ENCODE measurements at places on chromosomes 13 and 19.
A peak's percentile ranks its signal among the peaks of the same experiment; 100 is the strongest.

GRCh38 chr13:61294467-61295191 is 121.0 kb downstream of the PCDH20 start:
- no peak for DNase-seq

DNA sequence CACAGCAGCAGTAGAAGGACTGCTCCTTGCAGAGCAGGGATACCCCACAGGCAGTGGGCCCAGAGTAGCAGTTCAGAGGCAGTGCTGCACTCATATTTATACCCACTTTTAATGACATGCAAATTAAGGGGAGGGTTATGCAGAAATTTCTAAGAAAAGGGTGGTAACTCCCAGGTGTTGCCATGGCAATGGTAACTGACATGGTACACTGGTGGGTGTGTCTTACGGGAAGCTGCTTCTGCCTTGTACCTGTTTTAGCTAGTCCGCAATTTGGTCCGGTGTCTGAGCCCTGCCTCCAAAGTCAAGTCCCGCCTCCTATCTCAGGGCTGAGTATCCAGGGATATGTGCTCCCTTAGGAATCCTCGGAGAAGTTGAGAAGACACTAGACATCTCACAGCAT is 79.2 kb upstream of the UQCRFS1 start:
- no peak for DNase-seq

DNA sequence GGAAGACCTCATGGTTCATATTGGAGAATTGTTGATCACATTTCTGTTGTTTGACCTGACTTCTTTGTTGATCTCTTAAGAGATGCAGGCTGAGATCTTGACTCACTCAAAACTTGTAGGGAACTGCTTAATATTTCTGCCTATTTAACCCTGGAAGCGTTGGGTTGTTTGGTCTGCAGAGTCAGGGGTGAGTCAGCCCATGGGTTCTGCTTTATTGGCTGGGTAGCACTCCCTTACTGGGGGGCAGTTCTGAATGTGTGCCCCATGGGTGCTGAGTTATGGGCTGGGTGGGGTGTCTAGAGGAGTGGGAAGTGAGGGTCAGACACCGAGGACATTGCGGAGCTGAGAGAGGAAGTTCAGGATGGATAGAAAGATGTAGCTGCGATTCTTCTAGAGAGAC is 87.9 kb downstream of the LRCH1 start:
- no peak for DNase-seq

- no peak for DNase-seq
These were observed 718.5 kb downstream of the UQCRFS1 start for GRCh38 chr19:28494461-28494860.

GRCh38 chr13:110511509-110512181 is 49.9 kb downstream of the RAB20 start:
- DNase-seq: no peak

GRCh38 chr19:3985643-3986259 is 488 bp upstream of the EEF2 start:
- DNase-seq: no peak

DNA sequence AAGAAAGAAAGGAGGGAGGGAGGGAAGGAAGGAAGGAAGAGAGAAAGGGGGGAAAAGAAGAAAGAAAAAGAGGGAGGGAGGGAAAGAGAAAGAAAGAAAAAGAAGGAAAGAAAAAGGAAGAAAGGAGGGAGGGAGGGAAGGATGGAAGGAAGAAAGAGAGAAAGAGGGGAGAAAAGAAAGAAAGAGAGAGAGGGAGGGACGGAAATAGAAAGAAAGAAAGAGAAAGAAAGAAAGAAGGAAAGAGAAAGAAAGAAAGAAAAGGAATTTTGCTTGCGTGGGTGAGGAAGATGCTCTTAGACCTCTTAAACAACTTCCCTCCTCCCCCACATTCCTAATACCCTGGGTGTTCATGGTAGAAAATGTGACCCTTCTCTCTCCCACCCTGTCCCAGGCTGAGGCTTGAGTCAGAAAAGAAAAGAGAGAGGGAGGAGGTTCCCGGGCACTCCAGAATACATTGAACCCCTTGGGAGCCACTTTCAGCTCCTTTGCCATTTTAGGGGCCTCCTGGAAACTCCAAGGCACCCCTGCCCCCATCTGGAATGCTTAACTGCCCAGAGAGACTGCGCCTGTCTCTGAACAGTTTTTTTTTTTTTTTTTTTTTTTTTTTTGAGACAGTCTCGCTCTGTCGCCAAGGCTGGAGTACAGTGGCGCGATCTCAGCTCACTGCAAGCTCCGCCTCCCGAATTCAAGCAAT is 9.2 kb upstream of the KANK3 start:
- no peak for DNase-seq

- DNase-seq: no peak
These were observed 351.3 kb downstream of the DACH1 start for GRCh38 chr13:71515744-71516038.

GRCh38 chr13:77000475-77000874 is 8.6 kb downstream of the CLN5 start:
- DNase-seq: no peak

- no peak for DNase-seq
These were observed 8.2 kb downstream of the NALCN start for GRCh38 chr13:101408154-101408553.

DNA sequence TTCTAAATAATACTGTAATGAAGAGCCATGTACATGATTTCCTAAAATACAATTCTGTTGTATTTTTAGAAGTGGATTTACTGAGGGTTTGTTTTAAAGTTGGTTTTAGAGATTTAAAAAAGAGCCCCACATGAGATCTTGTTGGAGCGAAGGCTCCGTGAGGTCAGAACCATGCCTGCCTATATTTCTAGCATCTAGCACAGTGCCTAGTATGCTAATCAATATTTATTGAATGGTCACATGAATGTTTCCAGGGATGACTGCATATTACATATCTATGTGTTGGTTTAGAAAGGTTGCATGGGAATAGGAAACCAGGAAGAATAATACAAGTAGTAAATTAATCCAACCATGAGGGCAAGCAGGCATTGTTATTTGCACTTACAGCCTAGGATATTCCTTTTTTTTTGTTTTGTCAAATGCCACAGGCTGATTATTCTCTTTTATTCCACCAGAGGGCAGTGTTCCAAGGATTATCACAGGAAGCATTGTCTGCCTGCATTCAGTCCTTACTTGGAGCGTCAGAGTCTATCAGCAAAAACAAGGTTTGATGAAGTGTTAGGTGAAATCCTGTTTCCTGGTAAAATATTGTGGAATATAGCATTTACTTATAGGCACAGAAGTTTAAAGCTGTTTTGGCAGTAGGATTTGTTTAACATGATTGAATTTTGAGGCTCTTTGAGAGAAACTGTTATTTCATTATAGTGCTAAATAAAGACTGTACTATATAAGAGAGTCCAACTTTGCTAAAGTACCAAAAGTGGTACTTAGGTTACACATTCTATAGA is 46.8 kb downstream of the COG3 start:
- peak; percentile 71 for DNase-seq

Measured in glomerular endothelial cell (primary cell).